NCI-H1694 treated with DMSO at 0.1 percent for 48 hours (cell line): ENCODE measurements at places on chromosomes 3 and 15.

DNA sequence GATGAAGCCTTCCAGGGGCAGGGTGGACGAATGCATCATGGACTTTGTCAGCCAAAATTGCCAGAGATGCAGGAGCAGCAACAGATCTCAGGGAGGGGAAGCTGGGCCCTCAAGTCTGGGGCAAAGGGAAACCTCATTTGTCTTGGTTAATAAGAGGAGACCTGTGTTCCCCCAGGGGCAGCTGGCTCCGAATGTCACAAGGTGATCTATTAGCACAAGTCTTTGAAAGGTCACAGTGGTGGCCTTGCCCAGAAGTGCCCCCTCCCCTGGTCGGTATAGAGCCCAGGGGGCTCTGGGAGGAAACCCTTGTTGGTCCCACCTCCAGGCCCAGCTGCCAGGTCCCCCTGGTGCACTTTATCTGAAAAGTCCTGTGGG lies 46.2 kb downstream of the ABTB1 start:
- DNase-seq, result no peak

DNA sequence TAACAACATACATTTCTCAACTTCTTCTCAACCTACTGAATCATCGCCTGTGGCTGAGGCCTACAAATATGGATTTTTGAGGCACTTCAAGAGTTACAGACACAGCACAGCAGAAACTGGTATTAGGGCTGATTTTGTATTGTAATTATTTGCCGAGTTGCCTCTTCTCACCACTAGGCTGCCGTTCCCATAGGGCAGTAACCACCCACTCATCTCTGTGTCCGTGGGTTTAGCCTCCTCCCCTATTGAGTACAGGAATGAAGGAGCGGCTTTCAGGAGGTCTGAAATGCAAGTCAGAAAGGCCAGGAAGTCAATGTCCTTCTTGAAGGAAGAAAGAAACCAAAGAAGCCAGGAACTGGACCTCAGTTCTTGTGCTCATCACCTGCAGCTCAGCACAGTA lies 220.8 kb downstream of the MTHFS start:
- DNase-seq, result no peak

DNA sequence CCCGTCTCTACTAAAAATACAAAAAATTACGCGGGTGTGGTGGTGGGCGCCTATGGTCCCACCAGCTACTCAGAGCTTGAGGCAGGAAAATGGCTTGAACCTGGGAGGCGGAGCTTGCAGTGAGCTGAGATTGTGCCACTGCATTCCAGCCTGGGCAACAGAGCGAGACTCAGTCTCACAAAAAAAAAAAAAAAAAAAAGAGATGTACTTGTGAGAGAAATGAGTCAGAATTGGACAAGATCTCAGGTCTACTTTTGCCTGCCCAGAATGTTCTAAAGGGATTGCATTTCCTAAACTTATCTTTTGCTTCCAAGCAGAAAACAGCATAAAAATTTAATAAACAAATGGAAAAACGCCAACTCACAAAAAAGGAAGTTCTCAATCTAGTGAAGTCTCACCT lies 167.5 kb downstream of the NR2F2 start:
- no peak for DNase-seq

DNA sequence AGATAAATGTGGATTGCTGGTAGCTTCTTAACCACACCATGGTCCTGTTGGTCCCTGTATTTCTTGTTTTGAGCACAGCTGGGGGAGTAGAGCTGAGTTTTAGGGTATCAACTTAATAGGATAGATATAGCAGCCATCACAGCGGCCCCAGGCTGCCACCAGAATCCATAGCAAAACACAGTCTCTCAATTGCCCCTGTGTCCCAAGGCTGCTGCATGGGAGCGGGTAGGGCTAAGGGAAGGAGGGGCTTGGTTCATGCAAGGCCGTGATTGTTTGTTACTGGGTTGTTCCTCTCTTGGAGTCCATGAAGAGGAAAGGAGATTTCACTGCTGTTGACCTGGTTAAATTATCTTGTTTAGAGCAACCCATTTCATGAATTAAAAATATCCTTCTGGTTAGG lies 22.1 kb downstream of the ARNT2 start:
- no peak for DNase-seq

DNA sequence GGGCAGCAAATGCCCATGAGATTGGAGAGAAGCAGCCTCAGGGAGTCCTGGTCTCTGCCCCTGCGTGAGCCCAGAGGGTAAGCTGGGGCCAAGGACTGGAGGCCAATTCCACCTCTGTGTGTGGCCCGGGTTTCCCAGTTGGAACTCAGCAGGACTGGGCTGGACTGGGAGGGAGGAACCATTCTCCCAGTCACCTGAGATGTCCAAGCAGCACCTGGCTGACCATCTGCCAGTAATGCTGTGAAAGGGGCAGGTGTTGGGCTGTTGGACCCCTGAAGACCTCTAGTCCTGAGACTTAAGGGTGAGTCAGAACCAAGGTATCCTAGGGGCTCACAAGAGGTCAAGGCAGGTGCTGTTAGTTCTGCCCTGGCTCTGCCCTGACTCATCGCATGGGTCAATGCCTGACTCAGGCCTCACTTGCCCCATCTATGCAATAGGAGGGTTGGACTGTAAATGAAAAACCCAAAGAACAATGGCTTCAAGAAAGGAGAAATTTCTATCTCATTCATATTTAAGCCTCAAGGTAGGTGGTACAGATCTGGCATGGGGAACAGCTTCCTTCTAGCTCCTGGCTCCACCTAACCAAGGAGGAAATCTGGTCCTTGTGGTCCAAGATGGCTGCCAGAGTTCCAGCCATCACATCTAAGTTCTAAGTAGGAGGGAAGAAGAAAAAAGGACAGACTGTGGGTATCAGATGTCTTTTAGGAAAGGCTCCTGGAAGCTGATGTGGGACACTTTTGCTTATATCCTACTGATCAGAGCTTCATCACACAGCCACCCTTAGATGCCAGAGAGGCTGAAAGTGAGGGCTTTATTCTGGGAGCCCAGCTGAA lies 111.3 kb downstream of the FBLN2 start:
- no peak for DNase-seq

- DNase-seq, result no peak
Observed at GRCh38 chr3:38117748-38118420, 19.0 kb downstream of the ACAA1 start.
